ENCODE measurements at places on chromosomes 6 and 20.

- no peak for DNase-seq
Observed at GRCh38 chr6:19356692-19357091, 480.5 kb upstream of the ID4 start.

GRCh38 chr6:66065313-66065712, 358.3 kb upstream of the EYS start:
- no peak for DNase-seq

DNA sequence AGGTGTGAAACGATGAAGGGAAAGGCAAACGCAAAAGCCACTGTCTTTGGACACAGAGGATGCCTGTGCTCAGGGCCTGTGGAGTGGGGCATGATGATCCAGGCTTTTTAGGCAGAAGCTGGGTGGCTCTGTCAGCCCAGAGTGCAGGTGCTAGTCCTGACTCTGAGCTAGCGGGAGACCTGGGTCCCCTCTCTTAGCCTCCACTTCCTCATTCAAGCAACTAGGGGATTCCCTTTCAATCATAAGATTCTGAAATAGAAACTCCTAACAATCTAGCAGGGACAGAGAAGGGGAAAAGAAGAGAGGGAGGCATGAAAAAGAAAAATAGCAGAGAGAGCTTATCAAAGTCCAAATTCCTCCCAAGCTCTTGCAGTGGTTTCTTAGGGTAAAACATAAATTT, 7.6 kb upstream of the HIVEP2 start:
- DNase-seq = no peak

GRCh38 chr6:118933855-118934460, 1.0 kb downstream of the MCM9 start:
- DNase-seq = no peak

GRCh38 chr20:5039255-5039657, 37.9 kb upstream of the SLC23A2 start:
- no peak for DNase-seq

DNA sequence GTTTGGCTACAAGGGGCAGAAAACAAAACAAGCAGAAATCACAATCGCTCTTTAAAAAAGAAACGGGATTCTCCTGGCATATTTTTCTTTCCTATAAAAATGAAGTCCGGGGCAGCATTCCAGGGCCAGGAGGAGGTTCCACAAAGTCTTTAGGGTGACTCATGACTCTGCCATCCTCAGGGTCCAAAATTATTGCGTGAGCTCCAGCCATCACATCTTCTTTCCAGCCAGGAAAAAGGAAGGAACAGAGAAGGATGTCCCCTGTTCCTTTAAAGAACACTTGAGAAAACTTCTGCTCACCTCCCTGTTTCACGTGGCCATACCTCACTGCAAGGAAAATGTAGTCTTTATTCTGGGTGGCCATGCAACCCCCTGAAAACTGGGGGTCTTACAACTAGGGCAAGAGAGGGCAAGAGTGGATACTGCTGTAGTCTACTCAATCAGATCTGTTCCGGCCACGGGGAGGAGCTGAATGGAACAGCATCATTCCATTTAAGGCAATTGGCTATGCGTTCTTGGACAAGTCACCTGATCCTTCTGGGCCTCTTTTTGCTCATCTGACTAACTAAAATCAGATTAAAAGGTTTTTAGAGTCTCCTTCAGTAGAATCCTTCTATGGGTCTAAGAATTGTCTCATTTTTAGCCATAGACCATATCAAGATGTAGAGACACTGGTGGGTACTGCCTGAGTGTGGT, 49.4 kb downstream of the CTCFL start:
- peak; percentile 7 for DNase-seq

DNA sequence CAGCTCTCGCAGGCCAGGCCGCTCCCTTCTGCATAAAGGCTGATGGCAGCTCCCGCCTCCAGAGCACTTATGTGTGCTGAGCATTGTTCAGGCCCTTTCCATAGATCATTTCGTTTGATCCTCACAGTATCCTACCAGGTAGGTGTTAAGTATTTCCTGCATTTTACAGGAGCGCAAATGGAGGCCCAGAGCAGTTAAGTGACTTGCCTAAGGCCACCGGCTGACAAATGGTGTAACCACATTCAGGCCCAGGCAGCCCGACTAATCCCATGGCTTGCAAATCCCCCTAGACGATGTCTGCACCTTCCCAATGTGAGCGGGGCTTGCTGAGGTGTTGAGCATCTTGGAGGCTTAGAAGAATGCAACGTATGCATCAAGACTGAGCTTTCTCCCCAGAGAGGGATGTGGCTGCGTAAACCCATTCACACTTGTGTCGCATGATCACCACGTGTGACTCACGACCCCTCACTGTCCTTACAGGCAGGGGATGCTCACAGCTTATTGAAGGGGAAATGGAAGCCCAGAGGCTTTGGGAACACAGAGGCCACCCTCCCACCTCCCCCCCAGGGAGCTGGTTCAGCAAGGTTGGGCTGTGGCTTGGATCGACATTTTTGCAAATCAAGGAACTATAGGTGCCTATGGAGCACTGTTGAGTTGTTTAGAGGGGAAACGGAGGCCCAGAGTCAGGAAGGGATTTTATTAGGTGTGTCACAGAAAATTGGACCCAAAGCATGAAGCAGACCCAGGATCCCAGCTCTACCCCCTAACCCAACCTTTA, 7.0 kb downstream of the BPIFB2 start:
- DNase-seq = no peak

All from tibial artery (tissue), 4 donors.